ENCODE measurements at places on chromosomes 11 and 22. TPM values are rescaled to one million over a fixed set of nuclear protein-coding genes. Genes with fewer than 3 reads are reported as not detected.

TMEM132A gene
- 17.9 TPM for total RNA-seq

ART1 gene
- total RNA-seq: not detected

TESMIN gene
- total RNA-seq: not detected

MS4A3 gene
- not detected for total RNA-seq

SLCO2B1 gene
- 2.0 TPM for total RNA-seq

UCP3 gene
- 0.54 TPM for total RNA-seq

AMOTL1 gene
- total RNA-seq: 64.7 TPM
